ENCODE measurements at places on chromosomes 2 and 18.

GRCh38 chr18:52850031-52850560 lies 510.1 kb downstream of the DCC start:
- DNase-seq: no peak

- no peak for DNase-seq
These were observed 665.4 kb upstream of the HS6ST1 start for GRCh38 chr2:128984081-128984480.

GRCh38 chr2:196256585-196256984 lies 85.2 kb upstream of the STK17B start:
- DNase-seq: no peak

GRCh38 chr2:112483831-112484230 lies 1.9 kb downstream of the TTL start:
- no peak for DNase-seq

- no peak for DNase-seq
These were observed 1.2 kb downstream of the PPP1CB start for GRCh38 chr2:28752631-28753376.

DNA sequence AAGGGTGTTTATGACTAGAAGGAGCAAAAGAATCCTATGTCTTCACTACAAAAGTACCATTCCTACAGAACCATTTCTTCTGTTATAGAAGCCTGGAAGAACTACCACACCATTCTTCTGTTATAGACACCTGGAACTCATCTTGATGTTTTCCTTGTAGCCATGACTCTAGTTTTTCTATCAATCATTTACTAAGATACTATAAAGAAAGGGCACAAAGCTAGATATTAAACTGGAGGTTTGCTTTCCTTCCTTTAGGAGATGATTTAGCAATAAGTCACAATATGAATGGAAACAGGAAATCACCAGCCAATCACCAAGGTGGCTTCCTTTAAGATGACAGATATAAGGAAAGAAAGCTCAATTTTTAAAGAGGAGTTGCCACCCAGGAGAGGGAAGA lies 100.3 kb upstream of the NEUROD1 start:
- DNase-seq: no peak

- no peak for DNase-seq
These were observed 34.7 kb downstream of the KLF7 start for GRCh38 chr2:207130958-207131521.

DNA sequence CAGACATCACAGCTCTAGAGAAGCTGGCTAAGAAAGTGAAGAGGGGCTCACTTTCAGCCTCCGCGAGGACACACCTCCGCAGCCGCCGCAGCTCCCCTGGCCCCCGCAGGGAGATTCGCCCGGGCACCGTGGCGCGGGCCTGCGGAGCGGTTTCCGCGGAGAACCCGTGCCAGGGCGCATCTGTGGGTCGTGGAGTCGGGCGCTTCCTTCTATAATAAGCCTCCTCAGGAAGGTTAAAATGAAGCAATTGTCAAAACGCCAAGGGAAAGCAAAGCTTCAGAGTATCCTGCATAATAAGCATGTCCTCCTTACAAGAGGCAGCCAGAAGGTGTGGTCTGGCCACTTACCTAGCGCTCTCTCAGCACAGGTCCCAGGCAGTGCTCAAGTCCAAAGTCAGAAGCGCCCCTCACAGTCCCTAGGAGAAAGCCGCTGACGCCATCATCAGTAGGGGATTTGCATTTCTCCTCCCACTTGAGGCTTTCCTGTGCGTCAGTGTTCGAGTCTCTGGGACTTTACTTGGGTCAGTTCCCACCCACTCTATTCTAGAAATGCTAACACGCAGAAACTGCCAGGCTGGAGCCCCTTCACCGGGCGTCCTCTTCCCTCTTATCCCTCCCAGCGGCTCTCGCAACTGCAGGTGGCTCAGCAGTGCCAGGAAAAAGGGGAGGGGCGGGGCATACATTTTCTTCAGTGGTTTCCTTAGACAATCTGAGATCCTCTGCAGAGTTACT lies at the start of gene STAT4:
STAT4 (minus strand) TSS at position 395 of the 731 bp plus-strand sequence. CDS start 2,791 bp downstream, outside the sequence.
- DNase-seq: no peak

GRCh38 chr2:230225486-230225885 lies at the start of gene SP140:
Gene SP140 (plus strand): TSS chr2:230225736. CDS start chr2:230225845, 109 bp downstream.
- DNase-seq: no peak

GRCh38 chr2:197538412-197538811 lies 22.5 kb downstream of the MOB4 start:
- no peak for DNase-seq

DNA sequence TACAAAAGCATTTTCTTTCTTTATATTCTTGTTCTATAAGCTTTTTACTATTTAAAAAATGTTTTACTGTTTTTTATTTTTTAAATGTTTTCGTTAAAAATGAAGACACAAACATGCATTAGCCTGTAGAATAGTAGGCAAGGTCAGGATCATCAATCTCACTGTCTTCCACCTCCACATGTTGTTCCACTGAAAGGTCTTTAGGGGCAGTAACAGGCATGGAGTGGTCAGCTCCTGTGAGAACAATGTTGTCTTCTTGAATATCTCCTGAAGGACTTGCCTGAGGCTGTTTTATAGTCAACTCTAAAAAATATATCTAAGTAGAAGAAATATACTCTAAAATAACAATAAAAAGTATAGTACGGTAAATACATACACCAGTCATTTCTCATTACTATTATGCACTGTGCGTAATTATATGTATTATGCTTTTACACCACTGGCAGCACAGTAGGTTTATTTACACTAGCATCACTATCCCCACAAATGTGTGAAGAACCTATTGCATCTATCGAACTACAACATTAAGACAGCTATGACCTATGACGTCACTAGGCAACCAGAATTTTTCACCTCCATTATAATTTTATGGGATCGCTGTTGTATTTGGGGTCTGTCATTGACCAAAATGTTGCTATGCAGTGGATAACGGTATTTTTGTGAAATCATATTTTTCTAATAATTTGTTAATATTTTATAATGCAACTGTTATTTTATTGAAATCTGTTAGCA lies 764.3 kb downstream of the METTL4 start:
- no peak for DNase-seq

GRCh38 chr2:223000872-223001796 lies 50.9 kb upstream of the KCNE4 start:
- no peak for DNase-seq

- DNase-seq: no peak
These were observed 72.1 kb upstream of the PXDN start for GRCh38 chr2:1816414-1816911.

GRCh38 chr2:70304498-70304897 lies 2.6 kb upstream of the FAM136A start:
- no peak for DNase-seq

GRCh38 chr2:64643838-64644457 lies 9.8 kb downstream of the SERTAD2 start:
- DNase-seq: no peak

- DNase-seq: no peak
These were observed 464.4 kb downstream of the SUCLG1 start for GRCh38 chr2:83994633-83995179.

DNA sequence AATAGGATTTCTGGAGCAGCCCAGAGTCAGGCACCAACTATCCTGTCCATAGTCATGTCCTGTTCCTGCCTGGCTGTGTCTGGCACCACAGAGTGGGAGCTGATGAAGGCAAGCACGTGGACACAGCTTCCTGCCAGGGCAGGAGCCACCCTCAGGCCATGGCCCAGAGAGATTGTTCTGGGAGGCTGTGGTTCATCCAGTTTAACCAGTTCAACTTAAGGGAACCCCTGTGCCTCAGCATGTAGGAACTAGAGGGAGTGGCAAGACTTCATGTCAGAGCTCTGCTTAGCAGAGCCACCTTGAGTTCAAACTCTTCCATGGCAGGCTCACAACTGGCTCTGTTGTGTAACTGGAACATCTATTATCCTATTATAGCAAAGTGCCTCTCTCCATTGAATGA lies 73.2 kb upstream of the NCKAP5 start:
- DNase-seq: peak; percentile 44

DNA sequence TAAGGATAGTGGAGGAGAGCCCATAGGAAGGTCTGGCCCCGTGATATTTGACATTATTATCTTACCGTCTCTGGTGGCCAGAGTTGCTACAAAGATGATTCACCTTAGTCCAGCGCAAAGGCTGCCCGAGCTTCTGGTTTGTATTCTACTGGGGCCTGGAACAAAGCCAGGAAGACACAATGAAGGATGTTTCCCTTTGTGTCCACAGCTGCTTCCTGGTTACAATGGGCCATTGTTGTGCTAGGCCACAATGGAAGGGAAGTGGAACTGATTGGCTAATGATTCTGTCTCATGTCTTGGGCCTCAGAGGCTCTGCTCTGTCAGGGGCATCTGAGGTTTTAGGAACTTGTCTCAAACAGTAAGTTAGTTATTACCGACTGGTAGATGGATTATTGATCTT lies 132.2 kb downstream of the TDRD15 start:
- peak; percentile 57 for DNase-seq

All from right lobe of liver (tissue), 6 donors.